ENCODE measurements at places on chromosomes 1 and 21. TPM values are rescaled to one million over a fixed set of nuclear protein-coding genes. Genes with fewer than 3 reads are reported as not detected.

MFAP2 gene
- total RNA-seq = 2.5 TPM

- H3K4me3 ChIP-seq = no peak overlapping the region
- no peak overlapping the region for H3K27ac ChIP-seq
- no peaks in the 10 kb centered on the region for H3K36me3 ChIP-seq
These were observed 99.7 kb downstream of the GLIS1 start for GRCh38 chr1:53639251-53639763.

DNA sequence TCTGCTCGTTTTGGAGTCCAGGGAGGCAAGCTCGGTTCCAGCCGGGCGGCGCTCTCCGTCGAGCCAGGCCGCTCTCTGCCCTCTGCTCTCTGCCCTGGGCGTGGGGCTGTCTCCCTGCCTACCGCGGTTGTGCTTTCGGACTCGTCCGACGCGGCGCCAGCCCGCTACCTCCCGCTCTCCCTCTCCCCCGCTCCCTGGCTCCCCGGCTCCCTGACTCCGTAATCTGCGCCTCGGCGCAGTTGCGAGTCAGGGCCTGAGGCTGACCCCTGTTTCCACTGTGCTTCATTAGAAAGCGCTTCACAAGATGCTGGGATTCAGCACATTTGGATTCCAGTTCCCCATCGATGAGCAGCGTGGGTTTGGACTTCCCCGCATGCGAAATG lies 2.2 kb downstream of the SOX13 start:
- 0 out of 2 replicates have a peak overlapping the region, but pooled peaks have one; percentile 34 for H3K27ac ChIP-seq
- no peak for DNase-seq
- H3K36me3 ChIP-seq = no peaks in the 10 kb centered on the region
- H3K4me3 ChIP-seq = peak overlapping the region; percentile 97
- peaks cover 1% of the 10 kb centered on the region for H3K27me3 ChIP-seq

- H3K27me3 ChIP-seq = no peaks in the 10 kb centered on the region
- H3K4me3 ChIP-seq = no peak overlapping the region
- DNase-seq = no peak
- H3K27ac ChIP-seq = no peak overlapping the region
These were observed 332.2 kb downstream of the CHRM3 start for GRCh38 chr1:239718571-239718970.

ALX3 gene
- not detected for total RNA-seq

NTNG1 gene
- total RNA-seq = 2.3 TPM

DNA sequence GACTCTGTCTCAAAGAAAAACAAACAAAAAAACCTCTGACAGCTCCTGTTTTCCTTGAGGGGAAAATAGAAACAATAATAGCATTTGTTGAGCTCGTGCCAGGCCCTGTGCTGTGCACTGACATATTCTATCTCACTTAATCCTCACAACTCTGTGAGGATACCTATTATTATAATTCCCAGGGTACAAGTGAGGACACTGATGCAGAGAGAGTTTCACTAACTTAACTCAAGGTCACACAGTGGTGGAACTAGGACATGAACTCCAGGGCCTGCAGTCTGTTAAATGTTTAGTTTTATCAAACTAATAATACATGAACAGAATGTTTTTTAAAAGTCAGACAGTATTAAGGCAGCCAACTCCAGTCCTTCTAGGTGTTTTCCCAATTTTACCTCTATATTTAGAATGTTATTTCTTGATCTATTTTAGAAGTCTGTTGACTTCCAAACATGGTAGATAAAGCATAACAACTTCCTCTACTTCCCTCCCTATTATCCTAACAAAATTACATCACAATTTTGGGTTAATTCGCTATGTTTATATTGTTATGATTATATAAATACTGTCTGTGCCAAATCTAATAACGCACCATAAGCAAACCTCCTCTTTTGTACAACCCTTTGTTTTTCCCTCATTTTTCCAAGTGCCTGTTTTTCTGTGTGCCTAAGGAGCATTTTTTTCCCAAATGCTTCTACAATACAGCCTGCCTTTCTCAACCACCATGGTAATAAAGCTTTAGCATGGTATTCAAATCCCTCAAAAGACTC lies 4.9 kb downstream of the FNDC5 start:
- H3K27ac ChIP-seq = no peak overlapping the region
- peaks cover 9% of the 10 kb centered on the region for H3K4me1 ChIP-seq
- peaks cover 4% of the 10 kb centered on the region for H3K27me3 ChIP-seq
- DNase-seq = no peak
- H3K4me3 ChIP-seq = no peak overlapping the region

- no peak overlapping the region for H3K4me3 ChIP-seq
- no peaks in the 10 kb centered on the region for H3K36me3 ChIP-seq
- peaks cover 2% of the 10 kb centered on the region for H3K27me3 ChIP-seq
- H3K27ac ChIP-seq = no peak overlapping the region
These were observed 13.1 kb downstream of the KCND3 start for GRCh38 chr1:111976332-111976731.

KCNK1 gene
- total RNA-seq = 0.90 TPM

- no peaks in the 10 kb centered on the region for H3K27me3 ChIP-seq
- H3K27ac ChIP-seq = no peak overlapping the region
- H3K4me3 ChIP-seq = no peak overlapping the region
- H3K4me1 ChIP-seq = 0 out of 2 replicates have a peak, but pooled peaks cover 2% of the 10 kb centered on the region
These were observed 165.7 kb downstream of the HHIPL2 start for GRCh38 chr1:222382171-222382570.

GRCh38 chr1:212368073-212368484 lies 46.6 kb downstream of the PACC1 start:
- H3K27me3 ChIP-seq = no peaks in the 10 kb centered on the region
- peak; percentile 81 for DNase-seq
- H3K36me3 ChIP-seq = peaks cover 3% of the 10 kb centered on the region
- H3K4me1 ChIP-seq = no peaks in the 10 kb centered on the region
- no peak overlapping the region for H3K4me3 ChIP-seq

- H3K27me3 ChIP-seq = no peaks in the 10 kb centered on the region
- H3K27ac ChIP-seq = no peak overlapping the region
- peaks cover 5% of the 10 kb centered on the region for H3K36me3 ChIP-seq
- no peak overlapping the region for H3K4me3 ChIP-seq
These were observed 16.9 kb downstream of the MACO1 start for GRCh38 chr1:25447547-25447946.

DNA sequence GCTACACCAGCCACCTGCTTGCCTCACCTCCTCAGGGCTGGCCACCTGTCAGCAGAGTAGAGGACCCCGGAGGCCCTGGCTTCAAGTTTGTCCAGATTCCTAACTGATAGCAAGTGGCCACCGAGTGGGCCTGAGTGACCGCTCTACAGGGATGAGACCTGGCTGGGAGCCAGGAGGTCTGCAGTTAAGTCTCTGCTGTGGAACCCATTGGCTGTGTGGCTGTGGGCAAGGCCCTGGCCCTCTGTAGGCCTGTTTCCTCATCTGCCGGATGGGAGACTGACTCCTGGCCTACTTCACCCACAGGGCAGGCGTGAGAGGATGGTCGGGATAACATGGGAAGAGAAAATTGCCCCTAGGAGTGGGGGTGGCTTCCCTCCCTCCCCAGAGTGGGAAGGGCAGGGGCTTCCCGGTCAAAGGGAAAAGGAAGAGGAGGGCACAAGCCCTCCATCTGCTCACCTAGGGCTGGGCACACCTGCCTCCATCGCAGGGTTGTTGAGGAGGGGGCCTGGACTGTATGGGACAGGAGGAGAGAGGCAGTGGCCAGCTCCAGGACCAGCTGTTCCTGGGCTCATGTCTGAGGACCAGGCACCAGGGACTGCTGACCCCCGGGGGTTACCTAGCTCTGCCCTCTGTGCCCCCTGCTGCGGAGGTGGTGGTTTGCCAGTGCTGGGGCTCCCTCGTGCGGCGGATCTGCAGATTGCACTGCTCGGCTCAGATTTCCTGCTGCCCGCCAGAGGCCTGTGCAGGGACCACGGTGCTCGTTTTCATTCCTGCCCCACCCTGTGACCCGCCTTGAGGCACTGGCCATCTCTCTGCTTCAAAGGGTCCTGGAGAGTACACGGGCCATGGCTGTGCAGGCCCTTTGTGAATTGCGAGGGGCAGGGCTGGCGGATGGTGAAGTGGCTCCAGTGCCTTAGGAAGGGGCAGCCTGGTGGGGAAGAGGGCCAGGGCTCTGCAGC lies 9.1 kb upstream of the MTFR1L start:
- H3K4me3 ChIP-seq = no peak overlapping the region
- peaks cover 6% of the 10 kb centered on the region for H3K4me1 ChIP-seq

GRCh38 chr1:15152318-15153183 lies 996 bp upstream of the TMEM51 start:
- peaks cover 2% of the 10 kb centered on the region for H3K36me3 ChIP-seq
- H3K4me1 ChIP-seq = peaks cover 19% of the 10 kb centered on the region
- H3K27me3 ChIP-seq = 0 out of 2 replicates have a peak, but pooled peaks cover 3% of the 10 kb centered on the region
- peak; percentile 91 for DNase-seq

GLMN gene
- 11.9 TPM for total RNA-seq

- H3K27ac ChIP-seq = no peak overlapping the region
- H3K4me3 ChIP-seq = no peak overlapping the region
- DNase-seq = no peak
- H3K27me3 ChIP-seq = peaks cover 7% of the 10 kb centered on the region
- no peaks in the 10 kb centered on the region for H3K36me3 ChIP-seq
These were observed 3.6 kb downstream of the PFKFB2 start for GRCh38 chr1:207056673-207057072.

LAPTM5 gene
- not detected for total RNA-seq

DNA sequence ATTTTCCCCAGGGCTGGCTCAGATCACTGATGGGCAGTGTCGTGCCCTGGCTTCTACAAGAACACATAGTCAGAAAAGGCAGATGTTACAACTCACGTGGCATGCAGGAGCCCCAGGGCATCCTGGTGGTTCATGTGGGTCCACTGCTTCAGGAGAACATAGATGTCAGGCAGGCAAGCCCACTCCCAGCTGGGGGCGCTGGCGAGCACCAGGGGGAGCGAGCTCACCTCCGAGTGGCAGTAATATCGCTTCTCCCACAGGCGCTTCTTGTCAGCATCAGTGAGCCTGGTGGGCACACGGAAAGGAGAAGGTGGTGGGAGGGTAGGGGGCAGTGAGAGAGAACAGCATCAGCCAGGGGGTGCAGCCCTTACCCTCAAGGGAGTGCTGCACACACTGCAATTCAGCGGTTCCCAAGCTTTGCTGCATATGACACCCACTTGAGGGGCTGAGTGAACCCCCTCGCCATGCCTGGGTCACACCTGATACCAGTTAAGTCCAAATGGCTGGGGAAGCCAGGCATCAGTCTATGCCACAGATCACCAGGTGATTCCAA lies 34.3 kb upstream of the PPP1R15B start:
- no peak overlapping the region for H3K27ac ChIP-seq
- DNase-seq = peak; percentile 27
- H3K4me3 ChIP-seq = no peak overlapping the region
- peaks cover 23% of the 10 kb centered on the region for H3K36me3 ChIP-seq

DNA sequence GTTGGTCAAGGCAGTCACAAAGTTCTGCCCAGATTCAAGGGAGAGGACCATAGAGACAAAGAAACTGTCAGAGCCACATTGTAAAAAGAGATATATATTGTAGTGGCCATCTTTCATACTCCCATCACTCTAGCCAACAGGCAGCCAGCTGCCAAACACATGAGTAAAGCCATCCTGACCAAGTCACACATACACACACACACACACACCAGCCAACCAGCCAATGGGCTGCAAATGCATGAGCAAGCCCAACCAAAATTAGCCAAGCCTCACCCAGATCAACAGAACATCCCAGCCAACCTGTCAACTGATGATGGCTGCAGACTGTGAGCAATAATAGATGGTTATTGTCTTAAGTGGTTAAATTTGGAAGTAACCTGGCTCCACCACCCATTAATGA lies 120.7 kb downstream of the SEC16B start:
- H3K4me1 ChIP-seq = peaks cover 12% of the 10 kb centered on the region
- peak; percentile 55 for DNase-seq
- H3K36me3 ChIP-seq = no peaks in the 10 kb centered on the region
- H3K4me3 ChIP-seq = no peak overlapping the region
- H3K27me3 ChIP-seq = no peaks in the 10 kb centered on the region

DNA sequence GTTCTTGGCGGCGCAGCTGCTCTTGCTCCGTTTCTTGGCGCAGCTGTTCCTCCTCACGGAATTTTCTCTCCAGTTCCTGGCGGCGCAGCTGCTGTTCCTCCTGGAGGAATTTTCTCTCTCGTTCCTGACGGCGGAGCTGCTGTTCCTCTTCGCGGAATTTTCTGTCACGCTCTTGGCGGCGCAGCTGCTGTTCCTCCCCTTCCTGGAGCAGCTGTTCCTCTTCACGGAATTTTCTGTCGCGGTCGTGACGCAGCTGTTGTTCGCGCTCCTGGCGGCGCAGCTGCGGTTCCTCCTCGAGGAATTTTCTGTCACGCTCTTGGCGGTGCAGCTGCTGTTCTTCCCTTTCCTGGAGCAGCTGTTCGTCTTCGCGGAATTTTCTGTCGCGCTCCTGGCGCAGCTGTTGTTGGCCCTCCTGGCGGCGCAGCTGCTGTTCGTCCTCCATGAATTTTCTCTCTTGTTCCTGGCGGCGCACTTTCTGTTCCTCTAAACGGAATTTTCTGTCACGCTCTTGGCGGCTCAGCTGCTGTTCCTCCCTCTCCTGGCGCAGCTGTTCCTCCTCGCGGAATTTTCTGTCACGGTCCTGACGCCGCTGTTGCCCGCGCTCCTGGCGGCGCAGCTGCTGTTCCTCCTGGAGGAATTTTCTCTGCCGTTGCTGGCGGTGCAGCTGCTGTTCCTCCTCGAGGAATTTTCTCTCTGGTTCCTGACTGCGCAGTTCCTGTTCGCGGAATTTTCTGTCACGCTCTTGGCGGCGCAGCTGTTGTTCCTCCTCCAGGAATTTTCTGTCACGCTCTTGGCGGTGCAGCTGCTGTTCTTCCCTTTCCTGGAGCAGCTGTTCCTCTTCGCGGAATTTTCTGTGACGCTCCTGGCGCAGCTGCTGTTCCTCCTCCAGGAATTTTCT lies 7.0 kb downstream of the TCHH start:
- no peaks in the 10 kb centered on the region for H3K36me3 ChIP-seq
- DNase-seq = peak; percentile 46
- peaks cover 57% of the 10 kb centered on the region for H3K27me3 ChIP-seq
- H3K4me3 ChIP-seq = 0 out of 2 replicates have a peak overlapping the region, but pooled peaks have one; percentile 11
- no peak overlapping the region for H3K27ac ChIP-seq

- H3K4me3 ChIP-seq = no peak overlapping the region
- peak; percentile 90 for DNase-seq
- no peaks in the 10 kb centered on the region for H3K36me3 ChIP-seq
- peaks cover 2% of the 10 kb centered on the region for H3K4me1 ChIP-seq
- no peak overlapping the region for H3K27ac ChIP-seq
These were observed 14.1 kb downstream of the DPYD start for GRCh38 chr1:97906567-97907241.

DNA sequence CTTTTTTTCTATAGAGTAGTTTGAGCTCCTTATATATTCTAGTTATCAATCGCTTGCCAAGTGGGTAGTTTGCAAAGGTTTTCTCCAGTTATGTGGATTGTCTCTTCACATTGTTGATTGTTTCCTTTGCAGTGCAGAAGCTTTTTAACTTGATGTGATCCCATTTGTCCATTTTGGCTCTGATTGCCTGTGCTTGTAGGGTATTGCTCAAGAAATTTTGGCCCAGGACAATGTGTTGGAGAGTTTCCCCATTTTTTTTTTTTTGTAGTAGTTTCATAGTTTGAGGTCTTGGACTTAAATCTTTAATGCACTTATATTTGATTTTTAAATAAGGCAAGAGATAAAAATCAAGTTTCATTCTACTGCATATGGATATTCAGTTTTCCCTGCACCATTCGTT lies 774.8 kb upstream of the ADAMTS5 start:
- no peak for DNase-seq
- no peaks in the 10 kb centered on the region for H3K36me3 ChIP-seq
- no peaks in the 10 kb centered on the region for H3K4me1 ChIP-seq

TP73 gene
- not detected for total RNA-seq
